ENCODE measurements at places on chromosomes 2 and 18.

DNA sequence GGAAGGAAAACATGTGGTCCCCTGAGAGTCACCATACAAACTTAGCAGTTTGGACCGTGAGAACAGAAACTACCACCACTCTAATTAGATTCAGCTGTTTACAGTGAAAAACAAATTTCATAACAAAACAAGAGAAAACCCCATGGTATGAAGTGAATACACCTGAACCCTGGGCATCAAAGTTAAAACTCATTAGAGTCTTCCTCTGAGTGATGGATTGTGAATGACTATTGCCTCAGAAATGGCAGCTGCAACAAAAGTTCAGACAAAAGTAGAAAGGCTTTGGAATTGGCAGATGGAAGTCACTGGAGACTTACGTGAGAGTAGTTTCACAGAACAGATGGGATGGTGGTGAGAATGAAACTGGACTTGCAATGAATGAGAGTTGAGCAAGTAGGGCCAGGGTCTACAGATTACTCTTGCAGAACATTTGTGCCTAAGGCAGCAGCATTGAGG is 98.0 kb downstream of the AAK1 start:
- ATAC-seq, result no peak

DNA sequence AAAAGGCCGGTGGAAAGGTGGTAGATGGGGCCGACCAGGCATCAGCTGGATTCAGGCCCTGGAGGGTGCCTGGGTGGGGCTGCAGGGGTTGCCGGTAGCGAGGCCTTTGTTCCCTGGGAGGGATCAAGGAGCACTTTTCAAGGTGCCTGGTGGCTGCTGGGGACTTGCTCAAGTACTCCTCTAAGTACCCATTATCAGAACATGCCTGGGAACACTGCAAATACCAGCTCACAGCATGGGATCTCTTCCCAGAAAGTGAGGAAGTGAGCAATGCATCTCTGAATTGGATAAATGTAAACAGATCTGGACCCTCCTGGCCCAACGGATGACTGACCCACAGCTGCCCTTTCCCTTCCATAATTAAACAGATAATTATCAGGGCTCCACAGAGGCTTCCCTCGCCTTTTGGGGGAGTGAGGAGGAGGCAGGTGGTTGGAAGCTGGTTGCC is 210.5 kb downstream of the SH3RF3 start:
- ATAC-seq, result no peak

DNA sequence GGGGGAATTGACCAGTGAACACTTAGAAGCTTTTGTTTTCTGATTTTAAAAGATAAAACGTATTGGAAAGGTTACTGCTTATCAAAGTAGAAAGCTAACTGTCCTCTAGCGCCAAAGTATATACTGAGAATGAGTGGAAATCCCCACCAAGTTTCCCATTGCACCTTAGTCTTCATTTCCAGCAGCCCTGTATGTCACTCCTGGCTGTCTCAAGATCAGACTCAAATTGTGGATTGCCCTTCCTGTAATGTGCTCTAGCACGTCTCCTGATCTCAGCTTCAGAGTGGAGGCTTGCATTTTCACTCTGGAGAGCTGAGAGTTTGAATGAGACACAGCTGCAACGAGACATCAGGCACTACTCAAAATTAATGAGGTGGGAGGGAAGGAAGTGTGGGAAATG is 26.6 kb downstream of the MFF start:
- ATAC-seq, result no peak

- ATAC-seq, result no peak
These were observed 4.7 kb downstream of the CHRNA1 start for GRCh38 chr2:174759381-174760065.

GRCh38 chr18:47846431-47846830 is 84.0 kb downstream of the SMAD2 start:
- no peak for ATAC-seq

DNA sequence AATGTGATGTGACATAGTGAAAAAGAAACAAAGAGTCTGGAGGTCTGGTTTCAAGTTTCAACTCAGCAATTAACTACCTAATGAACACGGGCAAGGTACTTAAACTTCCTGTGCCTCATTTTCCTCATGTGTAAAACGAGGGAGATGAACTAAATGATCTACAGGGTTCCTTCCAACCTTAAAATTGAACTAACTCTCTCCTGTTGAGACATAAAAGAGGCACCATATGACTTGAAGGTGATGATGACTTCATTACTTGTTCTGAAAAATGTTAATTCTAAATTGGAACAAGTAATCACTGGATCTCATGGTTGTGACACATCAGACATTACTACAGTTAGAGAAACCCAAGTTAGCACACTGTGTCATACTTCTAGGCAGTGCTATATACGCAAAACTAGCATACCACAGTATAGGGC is 8.9 kb upstream of the REL start:
- no peak for ATAC-seq

DNA sequence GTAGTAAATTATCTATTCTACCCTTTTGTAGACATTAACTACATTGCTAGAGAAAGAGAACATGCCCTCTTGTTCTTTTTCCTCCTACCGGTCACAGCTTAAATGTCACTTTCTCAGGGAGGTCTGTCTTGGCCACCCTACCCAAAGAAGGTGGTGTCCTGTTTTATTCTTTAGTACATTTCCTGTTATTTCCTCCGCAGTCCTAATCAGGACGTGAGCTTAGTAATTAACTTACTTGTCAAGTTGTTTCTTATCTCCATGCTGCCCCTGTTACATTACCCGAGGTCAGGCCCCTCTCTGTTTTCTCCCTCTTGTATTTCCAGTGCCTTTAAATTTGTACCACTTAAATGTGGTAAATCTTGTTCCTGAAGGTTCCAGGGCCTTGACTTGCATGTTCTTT is 73.7 kb upstream of the RMDN2 start:
- ATAC-seq, result no peak

- no peak for ATAC-seq
These were observed 70.8 kb upstream of the GATA6 start for GRCh38 chr18:22098563-22098989.

GRCh38 chr18:79372991-79373390 is 22.7 kb upstream of the NFATC1 start:
- no peak for ATAC-seq

DNA sequence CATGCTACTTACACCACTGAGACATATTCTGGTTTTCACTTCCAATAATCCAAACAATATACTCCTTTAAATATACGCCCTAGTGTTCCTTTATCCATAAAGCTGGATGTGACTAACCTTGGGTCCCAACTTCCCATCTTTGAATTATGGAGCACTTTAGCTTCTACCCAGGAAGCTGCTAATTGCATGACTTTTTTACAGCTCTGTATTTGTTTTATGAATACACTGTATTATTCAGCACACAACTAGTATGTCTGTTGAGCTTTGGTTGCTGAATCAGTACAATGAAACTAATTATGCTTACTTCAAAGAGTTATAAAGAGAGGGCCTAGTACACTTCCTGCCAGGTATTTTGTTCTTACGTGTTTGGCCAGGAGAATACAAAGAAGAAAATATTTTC is 118.5 kb downstream of the BAZ2B start:
- no peak for ATAC-seq

DNA sequence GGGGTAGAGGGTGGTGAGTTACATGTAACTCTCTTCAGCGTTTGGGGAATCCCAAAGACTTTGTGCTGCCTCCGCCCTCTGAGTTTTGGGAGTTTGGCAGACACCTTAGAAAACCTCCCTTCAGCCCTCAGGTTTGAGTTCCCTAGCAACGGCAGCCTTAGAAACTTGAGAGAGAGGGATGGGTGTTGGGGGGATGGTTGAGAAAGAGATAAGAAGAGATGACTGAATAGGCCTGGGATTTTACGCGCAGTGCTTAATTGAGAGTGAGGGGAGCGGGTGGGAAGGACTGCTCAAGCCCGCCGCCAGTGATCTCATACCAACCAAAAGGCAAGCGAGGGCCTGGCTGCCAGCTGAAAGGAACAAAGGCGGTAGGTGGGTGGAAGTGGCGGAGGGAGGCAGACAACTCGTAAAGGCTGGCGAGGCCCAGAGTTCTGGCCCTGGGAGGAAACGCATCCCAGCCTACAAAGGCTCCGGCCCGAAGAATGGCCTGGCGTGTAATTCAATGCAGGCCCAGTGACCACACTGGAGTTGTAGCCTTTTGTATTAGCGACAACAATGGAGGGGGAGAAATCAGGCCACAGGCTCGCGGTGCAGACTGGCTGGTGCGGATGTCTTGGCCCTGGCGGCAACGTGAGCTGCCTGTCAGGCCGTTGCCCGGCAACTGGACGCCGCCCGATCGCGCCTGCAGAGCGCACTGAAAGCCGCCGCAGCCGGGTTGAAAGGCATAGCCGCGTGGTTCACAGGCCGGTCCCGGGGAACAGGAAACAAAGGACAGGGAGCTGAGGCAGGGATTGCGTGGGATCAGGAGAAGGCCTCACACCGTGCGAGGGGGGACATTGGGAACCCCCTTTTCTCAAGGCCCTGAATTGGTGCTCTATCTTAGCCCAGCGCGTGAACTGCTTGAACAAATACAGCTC is 39.9 kb upstream of the DARS1 start:
- peak; percentile 83 for ATAC-seq

DNA sequence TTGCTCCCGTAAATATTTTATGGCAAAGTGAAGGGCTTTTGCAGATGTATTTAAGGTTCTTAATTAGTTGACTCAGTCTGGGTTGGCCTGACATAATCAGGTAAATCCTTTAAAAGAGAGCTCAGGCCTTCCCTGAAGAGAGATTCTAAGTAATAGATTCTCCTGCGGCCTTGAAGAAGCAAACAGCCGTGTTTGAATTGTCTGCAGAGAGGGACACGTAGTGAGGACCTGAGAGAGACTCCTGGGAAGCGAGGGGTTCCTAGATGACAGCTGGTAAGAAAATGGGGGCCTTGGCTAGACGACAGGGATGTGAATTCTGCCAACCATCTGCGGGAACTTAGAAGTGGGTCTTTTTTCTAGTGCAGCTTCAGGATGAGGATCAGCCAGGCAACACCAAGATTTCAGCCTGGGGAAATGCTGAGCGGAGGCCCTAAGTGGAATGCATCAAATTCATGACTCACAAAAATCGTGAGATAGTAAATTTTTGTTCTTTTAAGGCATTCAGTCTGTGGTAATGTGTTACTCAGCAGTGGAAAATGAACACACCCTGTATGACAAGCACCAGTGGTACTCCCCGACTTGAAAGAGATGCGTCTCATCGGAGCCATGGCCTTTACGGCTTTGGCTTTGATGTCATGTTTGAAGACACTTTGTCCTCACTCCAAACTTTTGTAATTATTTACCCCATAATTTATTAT is 62.1 kb upstream of the SMIM21 start:
- ATAC-seq, result no peak

- ATAC-seq, result no peak
These were observed 109.1 kb downstream of the RIF1 start for GRCh38 chr2:151518802-151519201.

DNA sequence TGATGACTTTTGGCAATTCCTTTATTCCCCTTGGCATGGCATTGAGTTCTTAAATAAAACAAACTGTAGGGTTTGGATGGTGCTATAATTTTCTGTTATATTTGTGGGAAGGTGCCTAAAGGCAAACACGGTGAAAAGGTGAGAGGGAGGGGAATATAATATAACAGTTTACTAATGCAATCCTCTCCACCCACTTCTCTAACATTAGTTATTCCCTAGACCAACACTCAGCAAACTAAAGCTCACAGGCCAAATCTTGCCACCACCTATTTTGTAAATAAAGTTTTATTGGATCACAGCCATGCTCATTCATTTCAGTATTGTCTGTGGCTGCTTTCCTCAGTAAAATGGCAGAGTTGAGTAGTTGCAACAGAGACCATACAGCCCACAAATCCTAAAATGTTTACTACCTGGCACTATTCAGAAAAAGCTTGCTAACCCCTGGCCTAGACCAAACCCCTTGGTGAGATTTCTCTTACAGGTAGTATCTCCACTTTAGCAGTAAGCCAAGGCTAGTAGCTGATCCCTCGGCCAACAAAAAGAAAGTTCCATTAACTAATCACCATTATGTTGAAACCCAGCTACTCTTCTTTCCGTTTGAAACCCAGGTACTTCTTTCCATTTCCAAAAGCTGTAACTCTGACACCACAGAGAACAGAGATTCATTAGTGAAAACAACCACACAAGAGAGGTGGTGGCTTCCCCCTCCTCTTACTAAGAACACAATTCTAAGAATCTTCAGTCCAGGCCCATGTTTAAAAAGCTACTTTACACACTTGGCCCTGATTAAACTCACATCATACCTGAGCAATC is 136.1 kb upstream of the CHAC2 start:
- ATAC-seq, result no peak

GRCh38 chr2:19228181-19228593 is 130.2 kb downstream of the OSR1 start:
- ATAC-seq, result no peak

- no peak for ATAC-seq
These were observed 45.1 kb upstream of the TNP1 start for GRCh38 chr2:216904974-216905373.

DNA sequence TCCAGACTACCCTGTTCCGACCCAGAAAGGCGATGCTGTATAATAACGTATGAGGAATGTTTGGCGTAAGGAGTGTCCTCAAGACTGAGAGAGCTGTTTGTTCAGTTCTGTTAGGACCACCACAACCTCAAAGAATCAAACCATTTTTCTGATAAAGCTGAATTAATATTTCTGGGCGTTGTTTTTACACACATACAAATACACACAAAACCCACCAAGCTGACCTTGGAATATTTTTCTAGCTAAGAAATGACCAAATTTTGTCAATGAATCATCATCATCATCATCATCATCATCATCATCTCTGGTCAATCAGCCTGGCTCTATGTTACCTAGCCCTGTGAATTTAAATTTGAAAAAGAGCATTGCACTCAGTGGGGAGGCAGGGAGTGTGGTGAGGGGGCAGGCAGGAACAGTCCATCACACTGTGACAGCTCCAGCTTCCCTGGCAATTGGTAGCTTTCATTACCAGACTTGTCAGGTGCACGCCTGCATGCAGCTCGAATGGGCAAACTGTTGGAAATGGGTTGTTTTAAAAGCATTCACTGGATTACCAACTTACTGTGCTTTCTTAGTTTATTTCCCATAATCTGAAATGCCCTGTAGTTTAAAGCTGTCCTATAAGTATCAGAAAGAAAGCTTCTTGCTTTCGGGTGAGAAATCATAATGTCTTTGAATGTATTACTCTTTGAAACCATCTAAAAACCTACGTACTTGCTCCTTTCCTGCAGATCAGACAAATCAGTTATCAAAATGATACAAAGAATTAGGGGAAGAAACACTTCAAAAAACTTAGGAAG is 6.9 kb upstream of the POU3F3 start:
- ATAC-seq, result no peak

DNA sequence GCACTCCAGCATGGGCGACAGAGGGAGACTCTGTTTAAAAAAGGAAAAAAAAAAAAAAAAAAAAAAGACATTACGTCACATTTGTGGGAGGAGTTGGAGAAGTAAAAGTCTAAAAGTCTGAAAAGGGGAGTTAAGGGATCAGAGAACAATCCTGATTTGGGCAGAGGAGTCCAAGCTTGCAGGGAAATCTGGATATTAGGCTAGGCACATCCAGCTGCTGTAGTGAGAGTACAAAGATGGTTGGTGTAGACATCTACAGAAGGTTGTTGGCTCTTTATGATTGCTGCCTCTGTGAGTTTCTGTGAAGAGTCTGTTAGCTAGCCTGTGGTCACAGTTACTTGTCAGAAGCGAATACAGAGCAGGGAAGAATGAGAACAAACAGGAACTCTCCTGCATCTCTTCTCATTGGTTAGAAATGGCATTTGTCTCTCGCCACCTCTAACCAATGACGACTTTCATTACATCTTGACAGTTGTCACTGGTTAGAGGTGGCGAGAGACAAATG is 3.3 kb upstream of the OSBPL6 start:
- ATAC-seq, result no peak

Data from gastroesophageal sphincter (tissue), 4 donors.